ENCODE measurements at places on chromosomes 7 and 10. TPM values are rescaled to one million over a fixed set of nuclear protein-coding genes. Genes with fewer than 3 reads are reported as not detected.

DNA sequence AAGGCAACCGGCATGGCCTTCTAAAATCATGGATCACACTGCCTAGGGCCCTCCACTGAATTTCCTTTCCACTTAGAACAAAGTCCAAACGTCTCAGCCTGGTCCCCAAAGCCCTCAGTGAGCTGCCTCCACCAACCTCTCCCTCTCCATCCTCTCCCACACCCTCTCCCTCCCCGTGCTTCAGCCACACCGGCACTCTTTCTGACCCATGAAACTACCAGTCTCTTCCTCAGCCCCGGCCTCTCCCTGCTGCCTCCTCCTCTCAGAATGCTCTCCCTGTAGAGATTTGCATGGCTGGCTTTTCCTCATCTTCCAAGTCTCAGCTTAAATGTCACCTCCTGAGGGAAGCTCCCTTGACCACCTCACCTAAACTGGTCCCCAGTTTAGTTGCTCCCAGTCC lies 219.0 kb upstream of the ZMIZ1 start:
- H3K27ac ChIP-seq = no peak overlapping the region
- no peak overlapping the region for H3K4me3 ChIP-seq
- no peaks in the 10 kb centered on the region for H3K36me3 ChIP-seq

GRCh38 chr7:35355911-35356310 lies 102.0 kb upstream of the TBX20 start:
- H3K27ac ChIP-seq = no peak overlapping the region
- H3K4me3 ChIP-seq = no peak overlapping the region
- no peak for DNase-seq

Gene CH25H
- total RNA-seq = 0.74 TPM

Gene MRLN
- total RNA-seq = not detected

All from vagina (tissue), 2 donors.